ENCODE measurements at places on chromosomes 7 and 10. TPM values are rescaled to one million over a fixed set of nuclear protein-coding genes. Genes with fewer than 3 reads are reported as not detected.

DNA sequence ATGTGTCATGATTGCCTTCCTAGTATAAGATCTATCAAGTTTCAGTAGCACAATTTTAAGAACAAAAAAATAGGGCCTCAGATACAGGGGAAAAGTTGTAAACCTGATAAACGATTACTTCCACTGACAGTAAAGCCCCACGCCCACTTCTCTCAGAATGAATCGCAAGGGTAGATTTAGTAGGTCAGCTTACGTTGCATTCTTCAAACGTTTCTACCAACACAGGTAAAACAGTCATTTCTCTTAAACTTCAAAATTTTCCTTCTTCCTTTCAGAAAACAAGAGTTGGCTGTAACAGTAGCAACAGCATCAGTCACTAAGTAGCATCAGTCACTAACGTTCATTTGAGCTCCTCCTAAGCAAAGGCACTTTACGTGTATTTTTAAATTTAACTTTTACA lies 221.5 kb downstream of the ADAM12 start:
- DNase-seq: no peak

GRCh38 chr10:93591065-93591808 lies 9.8 kb downstream of the RBP4 start:
- no peak for DNase-seq

GRCh38 chr10:50605951-50606270 lies 17.8 kb downstream of the SGMS1 start:
- no peak for DNase-seq

NFKB2 gene
- 377 TPM for total RNA-seq
